Stimulated activated CD8-positive, alpha-beta memory T cell treated with anti-CD3 and anti-CD28 coated beads, Interleukin-2, amount 100 ng/mL, for 1 hour (primary cell): ENCODE measurements at places on chromosomes 3 and 15.

- DNase-seq: no peak
Measured at GRCh38 chr15:89367485-89368451, 33.1 kb upstream of the POLG start.

- no peak for DNase-seq
Measured at GRCh38 chr3:124802702-124803101, 72.5 kb downstream of the UMPS start.

GRCh38 chr3:99789011-99789721, 28.5 kb upstream of the CMSS1 start:
- no peak for DNase-seq

DNA sequence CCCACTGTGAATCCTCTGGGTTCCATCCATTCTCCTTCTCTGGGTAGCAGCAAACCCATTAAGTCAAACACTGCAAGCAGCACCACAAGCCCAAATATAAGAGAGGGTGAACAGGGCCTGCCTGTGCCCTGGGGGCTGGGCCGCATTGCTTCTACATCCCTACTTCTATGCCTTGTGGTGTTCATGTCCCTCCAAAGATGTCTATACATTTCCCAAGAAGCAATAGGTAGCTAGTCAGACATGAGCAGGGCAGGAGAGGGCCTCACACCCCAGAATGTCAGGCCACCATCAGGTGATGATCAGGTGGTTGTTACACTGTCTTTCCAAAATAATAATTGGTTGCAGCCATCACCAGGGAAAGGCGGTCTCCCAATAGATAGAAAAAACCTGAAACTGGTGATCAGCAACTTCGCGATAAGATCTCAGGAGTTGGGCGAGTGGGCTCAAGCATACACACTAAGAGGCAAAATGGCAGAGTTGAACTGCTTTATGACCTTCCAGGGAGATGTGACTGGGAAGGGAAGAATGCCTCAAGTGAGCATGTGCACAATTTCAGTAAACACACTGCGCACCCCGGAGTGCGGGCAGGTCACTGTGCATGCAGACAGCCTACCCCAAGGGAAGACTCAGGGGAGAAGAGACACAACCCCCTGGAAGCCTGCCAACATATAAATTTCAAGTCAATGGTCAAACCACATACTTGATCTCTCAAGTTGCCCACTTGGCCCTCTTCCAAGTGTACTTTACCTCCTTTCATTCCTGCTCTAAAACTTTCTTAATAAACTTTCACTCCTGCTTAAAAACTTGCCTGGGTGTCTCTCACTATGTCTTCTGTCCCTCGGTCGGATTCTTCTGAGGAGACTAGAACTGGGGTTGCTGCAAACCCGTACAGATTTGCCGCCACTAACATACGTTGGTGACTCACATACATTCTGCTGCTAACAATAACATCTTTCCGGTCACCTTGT, 39.9 kb downstream of the KLF15 start:
- DNase-seq: no peak

GRCh38 chr3:5198986-5199731, 11.7 kb downstream of the EDEM1 start:
- DNase-seq: no peak

- no peak for DNase-seq
Measured at GRCh38 chr3:31165399-31165860, 271.0 kb upstream of the GADL1 start.

DNA sequence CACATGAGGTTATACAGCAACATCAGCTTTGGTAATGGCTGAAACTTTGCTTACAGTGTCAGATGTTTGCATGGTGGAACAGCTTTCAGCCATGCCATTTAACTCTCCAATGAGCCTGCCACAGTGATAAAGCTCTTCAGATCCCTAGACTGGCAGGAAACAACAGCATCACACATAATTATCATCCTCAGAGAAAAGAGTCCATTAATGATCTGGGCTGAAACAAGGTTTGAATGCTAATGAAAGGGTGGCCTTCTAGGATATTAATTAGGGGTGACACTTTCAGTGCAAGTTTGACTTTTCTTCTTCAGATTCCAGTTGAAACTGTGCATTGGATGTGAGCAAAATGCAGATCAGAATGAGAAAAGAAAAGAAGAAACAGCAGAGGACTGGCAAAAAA, 166.6 kb downstream of the IGSF11 start:
- DNase-seq: no peak
